ENCODE measurements at places on chromosomes 13 and 19.

GRCh38 chr13:73059460-73060250, 850 bp downstream of the KLF5 start:
- no peak for DNase-seq

- no peak for DNase-seq
Measured at GRCh38 chr19:31770223-31770622, 421.0 kb upstream of the TSHZ3 start.

GRCh38 chr19:41843371-41843770, 1.1 kb downstream of the LYPD4 start:
- DNase-seq: no peak

GRCh38 chr13:42696191-42696590, 85.2 kb upstream of the FAM216B start:
- DNase-seq: no peak

DNA sequence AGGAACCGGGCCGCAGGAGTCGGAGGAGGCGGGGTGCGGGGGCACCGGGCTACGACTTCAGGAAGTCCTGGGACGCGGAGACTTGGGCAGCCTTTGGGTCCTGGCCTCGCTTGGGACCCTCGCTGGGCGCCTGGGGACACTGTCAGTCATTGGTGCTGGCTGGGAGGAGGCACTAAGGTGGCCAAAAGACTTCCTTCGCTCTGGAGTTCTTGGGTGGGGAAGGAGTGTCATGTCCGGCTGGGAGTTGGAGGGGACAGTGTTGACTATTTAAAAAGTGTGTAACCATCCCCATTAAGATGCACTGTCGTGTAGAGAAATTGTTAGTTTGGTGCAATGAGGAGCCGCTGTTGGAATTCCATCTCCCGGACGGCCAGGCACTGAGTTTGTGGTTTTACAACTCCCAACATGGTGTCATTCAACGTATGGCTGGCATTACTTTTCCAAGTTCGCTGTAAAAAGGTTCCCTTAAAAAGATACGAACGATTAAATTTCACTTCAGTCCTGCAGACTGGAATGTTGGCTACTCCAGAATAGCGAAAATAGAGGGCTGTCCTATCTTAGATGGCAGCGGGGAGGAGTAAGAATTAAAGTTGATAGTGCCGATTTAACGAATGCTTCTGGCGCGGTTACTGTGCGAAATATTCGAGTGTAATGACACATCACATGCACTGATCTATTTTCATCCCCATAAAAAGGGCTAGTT, 776 bp downstream of the DNAJC3 start:
- no peak for DNase-seq

- no peak for DNase-seq
Measured at GRCh38 chr13:106314417-106314816, 221.0 kb downstream of the EFNB2 start.

- DNase-seq: peak; percentile 52
Measured at GRCh38 chr19:5031231-5032100, 62.6 kb downstream of the KDM4B start.

DNA sequence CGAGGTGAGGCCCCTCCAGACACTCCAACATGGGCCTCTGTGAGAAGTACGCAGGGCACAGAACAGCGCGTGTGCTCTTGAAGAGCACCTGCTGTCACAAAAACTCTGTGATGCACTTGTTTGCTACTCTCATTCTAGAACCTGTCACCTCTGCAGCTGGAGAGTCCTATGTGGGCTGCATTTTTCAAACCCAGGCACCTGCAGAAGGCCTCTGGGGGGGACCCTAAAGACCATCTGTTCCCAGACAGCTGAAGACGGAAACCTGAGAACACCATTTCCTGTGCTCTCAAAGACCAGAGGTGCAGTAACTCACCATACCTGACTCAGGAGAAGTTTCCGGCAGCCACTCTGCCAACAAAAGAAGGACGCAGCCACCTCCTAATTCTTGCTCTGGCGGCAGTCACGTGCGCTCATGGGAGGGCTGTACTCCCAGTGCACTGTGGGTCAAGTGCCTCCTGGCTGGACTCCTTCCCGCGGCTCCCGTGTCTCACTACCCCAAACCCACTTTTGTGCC, 28.1 kb downstream of the RANBP3 start:
- DNase-seq: no peak

DNA sequence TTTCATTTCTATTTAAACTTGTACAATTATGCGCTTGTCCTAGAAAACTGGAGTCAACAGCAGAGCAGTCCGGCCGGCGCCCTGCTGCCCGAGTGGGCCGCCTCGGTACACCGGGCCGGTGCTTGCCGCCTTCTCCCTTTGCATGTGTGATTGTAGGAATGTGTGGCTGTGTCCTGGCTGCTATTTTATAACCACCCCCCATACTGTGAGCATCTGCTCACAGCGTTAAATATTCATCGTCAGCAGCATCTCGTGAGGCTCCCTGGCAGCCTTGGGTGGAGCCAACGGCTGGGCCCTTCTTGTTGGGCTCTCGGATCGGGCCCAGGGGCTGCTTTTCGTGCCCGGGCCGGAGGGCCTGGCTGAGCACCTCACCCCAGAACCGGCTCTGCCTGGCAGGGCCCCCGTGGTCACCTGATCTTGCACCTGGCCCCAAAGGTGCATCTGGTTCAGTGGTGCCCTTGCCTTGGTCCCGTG, 10.6 kb downstream of the PIAS4 start:
- no peak for DNase-seq

DNA sequence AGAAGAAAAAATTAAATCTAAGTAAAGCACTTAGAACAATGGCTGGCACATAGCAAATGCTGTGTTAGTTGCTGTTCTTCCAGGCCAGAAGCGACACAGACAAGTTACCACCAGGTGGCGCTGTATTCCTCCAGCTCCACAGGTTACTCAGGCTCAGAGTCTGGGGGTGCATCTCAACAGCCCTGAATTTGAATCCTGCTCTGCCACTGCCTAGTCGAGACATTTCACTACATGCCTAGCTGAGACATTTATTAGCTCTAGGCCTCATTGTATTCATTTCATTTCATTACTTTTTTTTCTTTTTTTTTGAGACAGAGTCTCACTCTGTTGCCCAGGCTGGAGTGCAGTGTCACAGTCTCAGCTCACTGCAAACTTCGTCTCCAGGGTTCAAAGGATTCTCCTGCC, 16.4 kb upstream of the CYP2B6 start:
- DNase-seq: peak; percentile 38

DNA sequence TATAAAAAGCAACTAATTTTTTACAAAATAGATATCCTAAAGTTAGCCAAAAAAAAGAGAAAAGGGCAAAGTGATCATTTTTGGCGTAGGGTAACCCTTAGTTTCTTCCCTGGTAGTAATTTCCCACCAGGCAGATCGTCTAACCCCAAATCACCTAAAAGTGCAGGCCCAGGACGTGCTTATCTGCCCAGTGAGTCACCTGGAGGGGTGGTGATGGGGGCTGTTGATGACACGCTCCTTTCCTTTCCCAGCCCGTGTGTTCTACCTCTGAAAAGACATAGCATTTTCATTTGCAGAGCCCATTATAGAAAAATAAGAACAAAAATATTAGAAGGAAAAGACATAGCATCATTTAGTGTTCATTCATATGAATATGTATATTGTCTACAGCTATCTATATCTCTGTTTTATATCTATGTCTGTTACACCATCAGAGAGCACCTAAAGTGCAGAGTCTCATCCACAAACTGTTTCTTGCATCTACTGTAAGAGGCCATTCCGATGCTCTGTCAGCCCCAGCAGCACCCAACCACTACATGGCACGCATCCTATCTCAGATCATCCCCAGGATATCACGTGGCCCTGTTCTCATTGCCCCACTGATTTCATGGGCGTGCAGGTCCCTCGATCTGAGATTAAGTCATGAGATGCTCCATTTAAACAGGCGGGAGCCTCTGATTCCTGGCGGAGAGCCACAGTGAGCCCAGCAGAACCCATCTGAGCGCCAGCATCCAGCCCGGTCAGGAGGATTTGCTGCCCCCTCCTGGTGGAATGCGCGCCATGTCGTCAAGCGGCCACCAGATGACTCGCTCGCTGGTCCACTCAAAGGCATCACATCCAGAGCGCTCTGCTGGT, 8.5 kb upstream of the LILRB3 start:
- DNase-seq: peak; percentile 61

GRCh38 chr19:49713236-49713845, 22.4 kb downstream of the CPT1C start:
- DNase-seq: no peak

GRCh38 chr19:45527731-45528130, 20.5 kb downstream of the VASP start:
- no peak for DNase-seq

DNA sequence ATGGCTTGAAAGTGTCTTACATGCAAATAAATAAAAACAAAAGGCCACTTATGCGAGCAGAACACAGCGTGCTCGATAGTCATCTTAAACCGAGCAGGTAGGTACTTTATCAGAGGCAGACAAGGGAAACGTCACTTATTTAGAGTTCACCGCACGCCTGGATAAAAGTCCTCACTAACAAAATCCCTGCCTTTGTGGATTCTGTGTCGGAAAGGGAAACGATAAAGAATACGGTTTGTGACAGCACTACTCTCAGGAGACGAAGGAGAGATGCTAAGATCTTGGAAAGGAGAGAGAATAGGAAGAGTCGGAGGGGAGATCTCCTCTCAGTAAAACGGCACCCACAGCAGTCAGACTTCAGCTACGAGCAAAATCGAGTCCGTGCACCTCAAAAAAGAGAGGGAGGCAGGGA, 581 bp downstream of the RCBTB1 start:
- DNase-seq: no peak

DNA sequence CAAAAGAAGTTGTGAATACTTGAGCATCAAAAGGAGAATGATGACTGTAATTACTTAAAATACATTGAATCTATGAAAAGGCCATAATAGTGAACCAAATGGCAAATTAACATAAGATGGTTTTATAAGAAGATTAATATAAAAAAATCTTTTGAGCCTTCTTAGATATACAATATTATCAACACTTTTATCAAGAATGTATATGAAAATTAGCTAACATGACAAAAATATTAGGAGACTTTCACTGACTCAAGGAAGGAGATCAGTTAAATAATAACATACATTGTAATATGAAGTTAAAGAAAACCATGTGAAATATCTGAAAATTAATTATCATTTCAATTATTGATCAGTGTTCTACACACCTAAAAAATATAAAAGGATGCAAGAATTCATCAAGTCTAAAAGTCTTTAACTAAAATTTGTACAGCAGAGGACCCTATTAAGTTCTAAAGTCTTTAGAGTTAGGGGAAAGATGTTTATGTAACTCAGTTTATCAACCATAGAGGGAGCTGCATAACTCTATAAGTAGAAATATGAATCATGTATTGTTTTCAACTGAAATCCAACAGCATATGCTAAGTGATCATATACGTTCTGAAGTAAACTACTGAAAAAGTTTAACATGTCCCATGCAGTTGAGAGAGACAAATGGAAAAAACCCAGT, 756.1 kb upstream of the MIR17HG start:
- DNase-seq: no peak

DNA sequence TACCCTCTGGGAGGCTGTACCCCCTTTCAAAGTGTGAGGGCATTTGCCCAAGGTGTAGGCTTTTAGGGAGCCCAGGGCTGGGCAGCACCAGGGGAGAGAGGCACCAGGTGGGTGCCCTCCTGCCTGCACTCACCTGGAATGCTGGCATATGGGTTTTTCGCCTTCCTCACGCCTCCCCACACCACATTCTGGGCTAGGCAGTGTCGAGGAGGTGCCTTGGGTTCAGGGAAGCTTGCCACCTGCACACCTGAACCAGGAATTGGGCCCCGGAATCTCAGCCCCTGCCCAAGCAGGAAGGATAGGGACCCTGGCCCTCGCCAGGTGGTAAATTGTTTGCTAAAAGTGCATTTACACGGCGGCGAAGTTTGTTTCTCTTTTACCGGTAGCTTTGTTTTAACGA, 5.1 kb upstream of the TSHZ3 start:
- DNase-seq: no peak

DNA sequence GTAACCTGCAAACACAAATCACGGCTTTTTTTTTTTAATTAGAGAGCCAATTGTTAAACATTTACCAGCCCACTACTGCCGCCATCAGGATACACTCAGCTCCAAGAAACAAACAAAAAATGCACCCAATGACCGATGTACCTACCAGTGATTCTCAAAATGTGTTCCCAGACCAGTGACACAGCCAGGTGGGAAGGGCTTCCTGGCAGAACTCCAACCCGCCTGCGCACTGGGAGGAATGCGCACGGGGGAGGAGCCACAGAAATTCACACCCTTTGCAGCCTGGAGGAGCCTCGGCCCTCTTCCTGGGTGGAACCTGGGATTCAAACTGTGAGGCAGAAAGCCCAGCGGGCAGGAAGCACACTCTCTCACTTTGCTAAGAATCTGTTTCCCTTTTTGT, 255.9 kb downstream of the TBC1D4 start:
- no peak for DNase-seq

DNA sequence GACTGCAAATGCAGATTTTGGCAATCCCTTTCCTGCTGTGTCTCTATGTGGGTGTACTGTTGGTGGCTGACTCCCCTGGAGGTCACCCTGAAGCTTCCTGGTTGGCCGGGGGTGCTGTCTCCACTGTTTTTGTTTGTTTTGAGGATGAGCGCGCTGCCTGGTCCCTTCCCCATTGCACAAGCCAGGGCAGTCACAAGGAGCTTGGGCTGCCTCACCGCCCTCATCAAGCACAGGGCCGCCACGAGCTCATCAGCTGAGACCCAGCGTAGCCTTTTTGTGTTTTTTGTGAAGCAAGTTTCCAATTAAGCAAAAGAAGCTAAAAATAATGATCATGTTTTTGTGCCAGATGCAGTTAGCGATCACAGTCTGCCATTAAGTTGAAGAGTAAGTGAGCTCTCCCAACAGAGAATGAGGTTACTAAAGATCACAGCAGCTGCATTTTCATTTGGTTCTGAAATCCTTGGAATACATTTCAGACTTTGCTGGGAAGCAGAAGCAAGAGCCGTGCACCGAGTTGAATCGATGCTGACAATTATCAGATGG, 57.8 kb downstream of the GGACT start:
- no peak for DNase-seq

DNA sequence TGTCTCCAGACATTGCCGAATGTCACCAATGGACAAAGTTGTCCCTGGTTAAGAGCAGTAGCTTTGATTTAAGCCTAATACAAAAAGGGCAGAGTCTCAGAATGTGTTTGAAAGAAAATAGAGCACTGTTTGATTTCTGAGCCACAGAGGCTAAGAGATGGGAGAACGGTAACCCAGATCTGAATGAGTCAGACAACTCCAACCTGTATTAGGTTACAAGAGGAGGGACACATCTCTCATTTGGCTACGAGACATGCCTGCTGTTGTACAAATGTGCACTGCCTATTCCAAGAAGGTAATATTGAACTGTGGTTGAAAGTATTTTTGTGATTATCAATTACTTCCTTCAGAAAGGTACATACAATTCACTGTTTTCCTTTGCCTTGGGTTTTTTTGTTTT, 4.9 kb upstream of the HSPH1 start:
- DNase-seq: no peak

Data from GM04504 (cell line).